ENCODE measurements at places on chromosomes 12 and 14.

- no peak for DNase-seq
Measured at GRCh38 chr14:86790408-86791364, 1202.3 kb downstream of the GALC start.

GRCh38 chr14:94048691-94049624 is 22.8 kb downstream of the OTUB2 start:
- no peak for DNase-seq

GRCh38 chr12:10363914-10364814 is 25.7 kb downstream of the KLRK1 start:
- DNase-seq = peak; percentile 45

GRCh38 chr12:103326190-103326589 is 169.6 kb downstream of the C12orf42 start:
- DNase-seq = no peak

DNA sequence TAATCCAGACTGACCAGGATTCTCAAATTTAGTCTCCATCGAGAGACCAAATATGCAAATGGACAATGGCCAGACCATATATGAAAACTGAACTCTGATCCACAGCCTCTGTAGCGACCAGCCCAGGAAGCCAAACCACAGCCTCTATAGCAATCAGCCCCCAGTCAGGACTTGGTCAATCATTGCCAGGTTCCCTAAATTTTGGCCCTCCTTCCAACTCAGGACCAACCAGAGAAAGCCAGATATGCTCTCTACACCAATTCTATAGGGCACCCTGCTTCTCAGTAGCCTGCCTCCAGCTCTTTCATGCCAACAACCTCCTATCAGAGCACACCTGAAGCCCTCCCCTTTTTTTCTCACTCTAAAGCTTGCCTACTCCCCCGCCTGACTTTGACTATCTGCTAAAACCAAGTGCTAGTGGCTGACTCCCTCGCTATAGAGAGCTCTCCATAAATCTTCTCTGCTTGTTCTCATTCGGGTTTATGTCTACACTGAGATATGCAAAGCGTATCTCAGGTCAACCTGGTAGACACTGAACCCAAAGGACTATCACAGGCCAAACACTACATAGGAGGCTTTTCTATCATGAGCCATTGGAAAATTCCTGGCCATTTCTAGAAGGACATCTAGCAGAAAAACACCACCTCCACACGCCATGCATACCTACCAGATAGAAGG is 110.5 kb upstream of the FUT8 start:
- DNase-seq = no peak

DNA sequence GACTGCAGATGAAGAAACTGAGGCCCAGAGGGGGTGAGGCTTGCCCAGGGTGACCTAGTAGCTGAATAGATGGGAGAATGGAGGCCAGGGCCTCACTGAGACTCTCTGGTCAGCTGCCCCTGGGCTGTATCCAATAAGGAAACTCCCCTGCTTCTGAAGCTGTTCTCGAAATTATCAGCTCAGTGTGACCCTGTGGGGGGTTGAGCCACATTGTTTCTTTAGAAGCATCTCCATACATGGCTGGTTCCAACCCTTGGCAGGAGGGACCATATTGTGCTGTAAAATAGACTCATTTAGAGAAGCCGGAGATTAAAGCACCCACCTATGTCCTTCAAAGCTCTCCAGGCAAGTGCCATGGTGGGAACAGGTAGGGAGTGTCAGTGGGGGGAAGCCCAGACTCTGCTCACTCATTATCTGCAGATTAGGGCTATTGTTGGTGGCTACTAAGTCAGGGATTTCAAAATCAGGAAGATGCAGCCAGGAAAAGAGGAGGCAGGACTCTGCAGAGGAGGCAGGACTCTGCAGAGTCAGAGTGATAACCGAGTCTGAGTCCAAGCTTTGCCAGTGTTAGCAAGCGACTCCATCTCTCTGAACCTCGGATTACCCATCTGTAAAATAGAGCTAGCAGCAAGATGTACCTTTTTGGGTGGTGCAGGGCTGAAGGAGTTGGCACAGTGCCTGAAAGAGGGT is 3.5 kb downstream of the SERPINA5 start:
- peak; percentile 12 for DNase-seq

DNA sequence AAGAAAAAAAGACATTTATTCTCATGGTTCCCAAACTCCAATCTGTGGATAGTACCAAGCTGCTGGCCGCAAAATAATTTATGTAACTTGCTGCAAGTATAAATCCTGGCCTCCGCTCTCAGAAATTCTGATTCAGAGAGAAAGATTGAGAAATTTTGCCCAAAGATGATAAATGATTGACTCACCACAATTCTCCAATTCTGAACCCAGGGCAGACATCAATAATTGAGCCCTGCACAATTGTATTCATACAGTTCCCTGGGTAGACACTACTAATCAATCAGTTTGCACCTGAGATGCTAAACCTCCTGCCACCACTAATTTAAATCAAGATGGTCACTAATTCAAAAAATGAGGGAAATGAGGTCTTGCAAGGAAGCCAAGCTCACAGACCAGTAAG is 38.2 kb downstream of the TRPV4 start:
- peak; percentile 49 for DNase-seq

DNA sequence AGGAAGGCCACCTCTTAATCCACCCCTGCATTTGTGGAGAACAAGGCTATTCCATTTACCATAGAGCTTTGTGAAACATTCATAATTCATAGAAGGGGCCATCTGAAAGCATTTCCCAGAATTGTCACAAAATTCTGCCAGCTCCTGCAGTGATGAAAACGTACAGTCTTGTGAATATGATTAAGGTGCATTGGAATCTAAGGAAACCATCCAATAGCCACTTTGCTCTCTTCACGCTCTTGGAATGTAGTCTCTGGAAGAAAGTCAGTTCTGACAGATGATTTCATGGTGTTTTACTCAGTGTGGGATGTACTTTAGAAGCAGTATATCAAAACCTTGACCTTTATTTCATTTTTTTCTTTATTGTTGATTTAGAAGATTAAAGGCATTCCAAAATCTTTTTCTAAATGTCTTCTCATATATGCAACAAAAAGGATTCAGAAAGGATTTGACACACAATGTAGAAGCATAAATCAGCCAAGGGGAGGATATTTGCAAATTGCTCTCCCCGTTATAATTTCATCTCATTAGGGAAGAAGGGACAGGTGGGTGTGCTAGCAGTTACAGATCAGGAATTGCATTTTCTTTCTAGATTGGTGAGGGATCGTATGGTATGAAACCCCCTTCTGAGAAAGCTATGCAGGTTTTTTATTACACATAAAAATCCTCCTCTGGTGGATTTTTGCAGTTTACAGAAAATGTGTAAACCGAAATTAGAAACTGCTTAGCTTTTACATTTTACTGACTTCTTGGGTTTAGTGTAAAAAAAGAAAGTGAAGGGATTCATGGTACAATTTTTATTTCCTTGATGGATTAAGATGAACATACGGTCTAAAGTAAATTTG is 390.2 kb downstream of the LRIG3 start:
- no peak for DNase-seq

- no peak for DNase-seq
Measured at GRCh38 chr12:59472273-59472672, 123.6 kb upstream of the SLC16A7 start.

GRCh38 chr12:76020281-76020680 is 11.3 kb downstream of the PHLDA1 start:
- no peak for DNase-seq

DNA sequence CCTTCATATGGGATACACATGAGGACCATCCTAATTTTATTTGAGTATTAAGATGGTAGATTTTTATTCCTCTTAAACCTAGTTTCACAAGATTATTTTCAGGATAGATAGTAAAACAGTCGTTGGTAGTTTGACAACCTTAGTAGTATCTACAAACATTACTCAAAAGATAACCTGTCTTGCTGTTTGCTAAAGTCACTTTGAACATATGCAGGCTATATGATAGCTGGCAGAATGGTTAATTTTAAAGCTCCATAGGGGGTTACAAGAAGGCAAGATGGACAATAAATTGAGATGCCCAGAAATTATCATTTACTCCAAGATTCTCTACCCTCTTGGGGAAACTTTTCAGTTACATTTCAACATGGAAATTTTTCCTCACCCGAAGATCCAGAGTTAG is 525.7 kb downstream of the SOX5 start:
- DNase-seq = no peak

DNA sequence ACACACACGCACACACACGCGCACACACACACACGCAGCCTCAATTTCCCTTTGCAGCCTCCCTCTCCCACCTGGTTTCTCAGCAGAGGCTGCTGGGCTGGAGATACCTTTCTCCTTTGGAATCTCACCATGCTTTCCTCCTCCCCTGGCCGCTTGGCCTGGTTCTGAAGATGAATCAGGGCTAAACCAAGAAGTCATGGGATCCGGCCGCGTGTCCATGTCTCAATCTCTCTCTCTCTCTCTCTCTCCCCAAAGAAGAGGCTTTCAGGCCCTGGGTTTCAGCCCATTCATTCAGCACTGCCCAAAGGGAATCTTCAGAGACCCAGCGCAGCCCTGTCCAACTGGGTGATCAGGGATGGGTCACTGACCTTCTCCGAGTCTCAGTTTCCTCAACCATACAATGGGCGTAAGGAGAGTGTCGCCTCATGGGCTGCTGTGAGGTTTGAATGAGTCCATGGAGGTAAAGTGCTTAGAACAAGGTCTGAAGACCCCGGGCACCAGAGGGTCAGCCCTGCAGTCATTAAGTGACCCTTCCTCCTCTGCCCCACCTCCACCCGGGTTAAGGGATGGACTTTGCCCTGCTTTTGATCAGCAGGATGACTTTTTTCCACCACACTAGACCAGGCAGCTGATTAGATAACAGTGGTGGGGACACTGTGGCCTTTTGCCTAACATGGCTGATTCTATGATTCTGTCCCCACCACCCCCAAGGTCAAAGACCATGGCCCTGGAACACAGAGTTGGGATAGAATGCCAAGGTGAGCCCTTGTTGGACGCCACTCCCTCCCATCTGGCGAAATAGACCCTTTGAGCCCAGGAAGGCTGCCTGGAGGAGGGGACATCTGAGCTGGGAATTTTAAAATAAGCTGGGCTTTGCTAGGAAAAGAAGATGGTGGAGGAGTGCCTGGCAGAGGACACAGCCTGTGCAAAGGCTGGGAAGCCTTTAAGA is 42.1 kb downstream of the SCARB1 start:
- peak; percentile 86 for DNase-seq

- DNase-seq = no peak
Measured at GRCh38 chr14:52263190-52263589, 4.3 kb upstream of the PTGDR start.

- DNase-seq = no peak
Measured at GRCh38 chr12:32906399-32907165, 10.0 kb upstream of the PKP2 start.

DNA sequence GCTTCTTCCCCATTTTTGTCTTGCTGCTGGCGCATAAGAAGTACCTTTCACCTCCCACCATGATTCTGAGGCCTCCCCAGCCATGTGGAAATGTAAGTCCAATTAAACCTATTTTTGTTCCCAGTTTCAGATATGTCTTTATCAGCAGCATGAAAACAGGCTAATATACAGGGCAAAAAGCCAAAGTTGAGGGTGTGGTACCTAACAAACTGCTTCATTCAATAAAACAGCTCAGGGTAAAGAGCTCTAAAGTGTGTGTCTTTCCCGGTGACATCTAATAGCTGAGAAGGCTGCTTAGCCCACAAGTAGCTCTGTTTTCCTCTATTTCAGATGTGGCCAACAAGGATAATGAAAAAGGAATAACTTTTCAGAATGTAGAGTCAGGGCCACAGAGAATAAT is 76.7 kb upstream of the SLC8A3 start:
- no peak for DNase-seq

GRCh38 chr14:97366400-97366799 is 569.2 kb downstream of the VRK1 start:
- DNase-seq = no peak

DNA sequence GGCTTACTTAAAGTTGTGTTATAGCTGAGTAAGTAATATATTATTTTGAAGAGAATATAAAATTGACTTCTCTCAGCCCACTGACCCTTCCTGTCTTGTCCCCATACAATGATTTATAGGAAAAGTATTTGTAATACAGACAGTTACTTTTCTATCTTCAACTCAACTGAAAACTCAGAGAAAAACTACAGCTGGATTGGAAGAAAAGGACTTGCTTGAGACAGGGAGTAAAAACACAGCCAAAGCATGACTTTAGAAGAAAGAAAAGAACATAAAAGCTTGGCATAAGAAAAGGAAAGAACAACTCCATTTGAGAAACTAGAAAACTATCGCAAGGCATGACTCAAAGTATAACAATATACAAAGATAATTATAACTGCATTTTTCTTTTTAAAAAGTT is 57.5 kb downstream of the MSRB3 start:
- DNase-seq = no peak

Data from adrenal gland (tissue), 19 donors.